Brain (organoid and tissue), 16 donors: ENCODE measurements at places on chromosomes 5 and 9.

DNA sequence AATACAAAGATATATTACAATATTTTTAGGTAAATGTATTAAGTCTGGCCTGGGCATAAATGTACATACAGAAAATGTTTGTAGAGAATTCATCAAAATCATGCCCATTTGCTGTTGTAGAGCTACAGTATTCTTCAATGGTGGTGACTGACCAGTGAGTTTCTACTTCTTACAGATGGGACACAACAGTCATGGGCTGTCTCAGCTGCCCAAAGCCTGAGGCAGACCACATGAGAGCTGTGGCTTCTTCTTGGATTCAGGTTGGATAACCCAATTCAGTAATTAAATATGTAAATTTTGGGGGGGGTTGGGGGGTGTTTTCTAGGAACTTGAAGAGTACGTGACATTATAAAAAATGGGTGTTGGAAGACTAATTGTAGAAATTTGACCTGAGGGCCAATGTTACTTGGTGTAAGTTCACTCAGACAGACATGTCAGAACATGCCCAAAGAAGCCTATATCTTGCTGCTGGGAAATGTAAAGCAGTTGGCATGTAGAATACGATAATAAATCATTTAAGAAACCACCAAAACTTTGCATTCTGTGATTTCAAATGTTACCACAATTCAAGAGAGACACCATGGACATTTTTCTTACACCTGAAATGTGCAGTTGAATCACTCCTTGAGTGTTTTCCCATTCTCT, 17.9 kb downstream of the STARD4 start:
- DNase-seq: no peak

DNA sequence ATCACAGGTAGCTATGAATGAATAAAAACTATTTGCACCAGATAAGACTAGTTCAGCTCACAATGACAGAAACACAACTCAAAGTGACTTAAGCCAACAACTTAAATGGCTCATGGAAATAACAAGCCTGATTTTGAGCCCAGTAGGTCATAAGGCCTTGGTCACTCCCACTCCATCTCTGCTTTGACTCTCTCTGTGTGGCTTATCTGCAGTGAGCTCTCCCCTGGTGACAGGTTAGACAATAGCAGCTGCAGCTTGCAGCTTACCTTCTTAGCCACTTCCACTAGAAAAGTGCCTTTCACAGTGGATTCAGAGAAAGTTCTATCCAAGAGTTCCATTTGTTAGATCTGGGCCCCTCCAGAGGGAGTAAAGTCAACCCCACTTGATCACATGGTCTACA, 315.7 kb downstream of the RAB3C start:
- DNase-seq: no peak

DNA sequence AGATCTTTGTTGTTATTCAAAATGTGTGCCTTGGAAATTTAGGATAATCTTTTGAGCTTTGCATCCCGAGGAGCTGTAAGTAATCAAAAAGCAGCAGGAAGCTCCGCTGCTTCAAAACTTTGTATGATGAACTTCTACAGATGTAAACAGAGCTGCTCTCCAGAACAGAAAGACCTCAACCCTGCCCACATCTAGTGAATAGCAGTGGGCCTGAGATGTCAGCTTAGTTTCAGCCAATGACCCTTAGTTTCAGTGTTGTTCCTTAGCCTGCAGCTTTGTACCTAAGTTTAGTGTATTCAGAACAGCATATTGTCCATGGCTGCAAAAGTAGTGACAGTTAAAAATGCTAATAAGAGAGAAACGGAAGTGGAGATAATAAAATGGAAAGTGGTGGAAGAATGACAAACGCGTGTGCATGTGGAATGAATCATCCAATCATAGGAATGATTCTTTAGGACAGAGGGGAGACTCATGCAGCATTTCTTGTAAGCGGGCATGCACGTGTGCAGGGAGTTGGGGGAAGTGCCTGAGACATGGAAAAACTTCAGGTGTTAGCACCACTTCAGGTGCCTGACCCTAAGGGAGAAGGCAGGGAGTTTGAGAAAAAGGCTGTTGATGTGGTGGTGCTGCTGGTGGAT, 24.9 kb downstream of the SNX24 start:
- no peak for DNase-seq

DNA sequence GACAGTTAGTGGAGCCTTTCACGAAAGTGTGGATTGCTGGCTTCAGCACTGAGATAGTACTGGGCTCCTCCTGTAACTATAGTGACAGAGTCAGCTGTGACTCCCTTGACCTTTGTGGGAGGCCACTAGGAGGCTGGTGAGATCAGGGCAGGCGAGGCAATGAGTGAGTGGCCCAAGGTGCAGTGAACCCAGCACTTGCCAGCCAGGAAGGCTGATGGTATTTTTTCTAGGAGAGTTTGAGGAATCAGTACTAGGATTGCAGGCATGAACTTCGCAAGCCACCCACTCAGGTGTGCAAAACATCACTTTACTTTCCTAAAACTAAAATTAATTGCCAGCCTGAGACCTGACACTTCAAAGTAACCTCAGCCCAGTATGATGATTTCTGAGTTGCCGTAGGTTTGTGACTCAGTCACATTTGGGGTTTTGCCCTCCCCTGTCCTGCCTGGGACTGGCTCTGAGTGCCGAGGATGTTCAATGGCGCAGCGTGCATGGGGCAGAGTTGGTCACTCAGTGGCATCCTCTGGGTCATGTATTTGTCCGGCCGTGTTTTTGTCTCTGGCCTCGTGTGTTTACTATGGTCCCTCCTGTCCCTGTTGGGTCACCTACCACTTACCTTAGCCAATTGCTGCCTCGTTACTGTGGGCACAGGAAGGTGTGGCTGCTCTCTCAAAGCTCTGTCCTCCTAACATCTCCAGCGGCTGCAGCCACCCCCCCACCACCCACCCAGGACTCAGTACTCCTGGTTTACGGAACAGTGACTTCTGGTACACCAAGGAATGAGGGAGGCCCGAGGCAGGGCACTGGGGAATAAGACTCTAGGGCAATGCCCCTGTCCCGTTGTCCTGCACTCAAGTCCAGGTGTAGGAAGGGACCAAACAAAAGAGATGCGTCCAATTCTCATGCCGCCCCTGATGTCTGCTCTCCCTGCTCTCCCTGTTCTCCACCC, 67.2 kb downstream of the IL31RA start:
- no peak for DNase-seq

DNA sequence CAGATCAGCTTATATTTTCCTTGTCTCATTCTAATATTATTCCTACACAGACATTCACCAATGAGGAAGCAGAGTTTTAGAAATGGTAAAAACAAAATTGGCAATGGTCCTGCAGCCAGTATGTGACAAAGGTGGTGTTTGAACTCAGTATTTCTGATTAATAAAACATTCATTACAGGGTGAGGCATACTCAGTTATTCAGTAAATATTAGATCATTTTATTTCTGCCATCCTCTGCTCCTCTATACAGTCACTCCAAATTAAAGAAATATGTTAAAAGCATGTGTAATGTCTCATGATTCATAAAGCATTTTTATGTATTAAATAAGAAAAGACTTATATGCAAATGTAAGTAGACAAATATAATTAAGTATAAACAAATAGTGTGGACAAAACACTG, 684.6 kb upstream of the ACO1 start:
- DNase-seq: no peak

DNA sequence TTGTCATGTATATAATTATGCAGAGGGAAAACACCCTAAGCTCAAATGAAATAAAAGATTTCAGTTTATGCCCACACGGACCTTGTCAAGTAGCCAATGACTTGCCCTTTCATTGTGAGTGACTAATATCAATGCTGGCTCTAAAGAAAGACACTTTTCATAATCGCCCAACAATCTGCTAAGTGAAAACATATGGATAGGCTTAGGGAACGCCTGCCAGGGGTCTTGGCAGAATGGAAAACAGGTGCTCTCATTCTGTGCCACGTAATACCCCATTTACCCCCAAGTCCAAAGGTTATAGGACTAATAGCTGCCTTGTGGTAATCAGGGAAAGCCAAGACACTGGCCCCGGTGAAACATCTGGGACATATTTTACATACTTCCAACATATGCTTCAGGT, 157.7 kb downstream of the SLF1 start:
- DNase-seq: no peak

GRCh38 chr5:172906436-172906835, 52.8 kb upstream of the RPL26L1 start:
- DNase-seq: no peak

DNA sequence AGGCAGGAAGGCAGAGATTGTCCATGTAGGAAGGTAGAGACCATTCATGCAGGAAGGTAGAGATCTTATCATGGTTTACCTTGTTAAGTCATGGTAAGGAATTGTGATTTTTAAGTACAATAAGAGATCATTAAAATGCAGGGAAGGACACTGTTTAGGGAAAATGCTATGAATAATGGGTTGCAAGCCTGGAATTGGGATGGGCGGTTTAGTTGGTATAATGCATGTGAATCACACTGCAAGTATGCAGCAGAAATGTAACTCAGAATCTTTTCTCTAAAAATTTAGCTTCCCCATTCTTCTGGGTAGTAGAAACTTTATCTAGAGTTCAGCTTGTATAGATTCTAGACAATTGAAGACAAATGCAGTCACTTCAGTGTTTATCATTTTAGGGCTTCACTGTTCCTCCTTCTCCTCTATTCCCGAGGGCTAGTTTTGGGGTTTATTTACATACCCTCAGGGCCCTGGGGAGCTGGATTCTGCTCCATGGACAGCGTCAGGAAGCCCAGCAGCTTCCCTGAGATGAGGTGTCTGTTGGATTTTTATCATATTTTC, 212.0 kb downstream of the SREK1 start:
- DNase-seq: no peak

DNA sequence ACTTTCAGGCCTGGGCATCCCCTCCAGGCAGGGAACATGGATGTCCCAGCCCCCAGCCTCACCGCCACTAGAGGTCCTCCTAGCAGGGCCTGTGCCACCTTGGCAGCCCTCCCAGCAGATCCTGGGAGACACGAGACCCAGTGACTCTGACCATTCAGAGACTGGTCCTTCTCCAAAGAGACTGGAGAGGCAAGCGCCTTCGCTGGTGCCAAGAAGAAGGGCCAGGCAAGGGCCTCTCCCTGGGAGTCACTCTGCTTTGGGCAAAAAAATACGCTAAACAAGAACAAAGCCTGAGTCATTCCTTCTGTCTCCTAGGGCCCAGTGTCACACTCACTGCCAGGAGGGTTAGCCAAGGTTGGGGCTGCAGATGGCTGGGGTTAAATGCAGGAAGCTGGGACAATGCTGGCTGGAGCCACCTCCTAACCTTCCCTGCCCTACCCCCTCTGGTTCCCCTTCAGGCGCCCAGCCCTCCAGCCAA, 35.3 kb upstream of the SMIM23 start:
- DNase-seq: no peak

DNA sequence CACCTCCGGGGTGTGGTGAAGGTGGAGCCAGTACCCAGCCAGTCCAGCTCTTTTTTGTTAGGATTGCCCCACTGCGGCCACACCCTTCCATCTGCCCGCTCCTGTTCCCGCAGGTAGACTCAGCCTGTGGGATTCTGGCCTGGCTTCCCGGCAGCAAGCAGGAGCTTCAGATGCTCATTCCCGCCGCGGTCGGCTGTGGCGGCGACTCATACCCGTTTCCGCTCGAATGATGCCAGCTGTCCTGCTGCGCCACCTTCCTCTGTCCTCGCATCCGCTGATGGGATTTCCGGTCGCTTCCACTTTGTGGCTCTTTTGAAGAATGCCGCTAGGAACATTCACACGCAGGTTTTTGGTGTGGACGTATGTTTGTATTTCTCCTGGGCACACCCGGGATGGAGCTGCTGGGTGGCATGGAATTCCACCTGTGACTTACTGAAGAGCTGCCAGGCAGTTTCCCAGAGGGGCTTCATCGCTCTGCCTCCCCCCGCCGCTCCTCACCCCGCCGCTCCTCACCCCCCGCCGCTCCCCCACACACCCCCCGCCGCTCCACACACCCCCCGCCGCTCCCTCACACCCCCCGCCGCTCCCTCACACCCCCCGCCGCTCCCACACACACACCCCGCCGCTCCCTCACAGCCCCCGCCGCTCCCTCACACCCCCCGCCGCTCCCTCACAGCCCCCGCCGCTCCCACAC, 60.3 kb downstream of the TENT4A start:
- no peak for DNase-seq

DNA sequence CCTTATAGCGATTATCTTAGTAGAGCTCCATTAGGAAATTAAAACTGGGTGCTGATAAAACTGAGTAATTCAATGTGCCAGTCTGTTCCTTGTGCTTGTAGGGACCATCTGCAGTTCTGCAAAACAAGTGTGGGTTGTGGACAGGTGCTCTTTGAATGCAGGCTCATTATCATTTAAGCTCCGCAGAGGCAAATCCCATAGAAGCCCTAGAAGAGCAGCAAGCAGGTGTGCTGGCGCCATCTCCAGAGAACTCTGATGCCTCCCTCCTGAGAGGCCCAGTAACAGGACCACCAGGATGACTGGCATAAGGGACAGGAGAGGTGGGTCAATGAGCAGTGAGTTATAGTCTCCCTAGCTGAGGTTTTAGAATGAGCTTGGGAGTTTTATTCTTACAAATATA, 1342.4 kb upstream of the DMAC1 start:
- no peak for DNase-seq
